Activated CD8-positive, alpha-beta T cell treated with anti-CD3 and anti-CD28 coated beads, Interleukin-2, amount 10 ng/mL, durations not matched to agents 7 days and 5 days (primary cell): ENCODE measurements at places on chromosomes 6 and 20. TPM values are rescaled to one million over a fixed set of nuclear protein-coding genes. Genes with fewer than 3 reads are reported as not detected.

- no peak overlapping the region for H3K4me3 ChIP-seq
- no peak overlapping the region for H3K27ac ChIP-seq
- H3K27me3 ChIP-seq = peaks cover 4% of the 10 kb centered on the region
- H3K36me3 ChIP-seq = no peaks in the 10 kb centered on the region
- DNase-seq = no peak
Measured at GRCh38 chr6:31091680-31092079, 20.7 kb downstream of the C6orf15 start.

DNA sequence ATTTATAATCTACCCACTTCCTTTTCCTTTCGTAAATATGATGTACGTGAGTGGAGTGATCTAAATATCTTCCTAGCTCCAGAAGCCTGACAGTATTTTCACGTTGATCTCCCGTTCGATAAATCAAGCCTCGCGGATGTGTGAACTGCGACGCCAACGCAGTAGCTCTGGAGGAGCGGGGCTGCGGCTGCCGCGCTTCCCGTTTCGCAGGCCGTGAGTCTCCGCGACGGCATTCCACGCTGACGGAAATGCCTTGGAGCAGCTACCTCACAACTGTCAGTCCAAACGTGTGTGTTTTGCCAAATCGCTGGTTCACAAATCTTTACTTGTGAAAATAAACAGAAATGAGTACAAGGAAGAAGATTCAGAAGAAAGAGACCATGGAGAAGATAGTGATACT, 41.2 kb downstream of the BTBD3 start:
- H3K4me3 ChIP-seq = no peak overlapping the region
- H3K4me1 ChIP-seq = no peaks in the 10 kb centered on the region
- no peak overlapping the region for H3K27ac ChIP-seq
- H3K27me3 ChIP-seq = peaks cover 2% of the 10 kb centered on the region

TCP11 gene
- not detected for total RNA-seq

PRKN gene
- not detected for total RNA-seq

PPP1R14C gene
- not detected for total RNA-seq
